NCI-H2081 (cell line): ENCODE measurements at places on chromosomes 1 and 21.

DNA sequence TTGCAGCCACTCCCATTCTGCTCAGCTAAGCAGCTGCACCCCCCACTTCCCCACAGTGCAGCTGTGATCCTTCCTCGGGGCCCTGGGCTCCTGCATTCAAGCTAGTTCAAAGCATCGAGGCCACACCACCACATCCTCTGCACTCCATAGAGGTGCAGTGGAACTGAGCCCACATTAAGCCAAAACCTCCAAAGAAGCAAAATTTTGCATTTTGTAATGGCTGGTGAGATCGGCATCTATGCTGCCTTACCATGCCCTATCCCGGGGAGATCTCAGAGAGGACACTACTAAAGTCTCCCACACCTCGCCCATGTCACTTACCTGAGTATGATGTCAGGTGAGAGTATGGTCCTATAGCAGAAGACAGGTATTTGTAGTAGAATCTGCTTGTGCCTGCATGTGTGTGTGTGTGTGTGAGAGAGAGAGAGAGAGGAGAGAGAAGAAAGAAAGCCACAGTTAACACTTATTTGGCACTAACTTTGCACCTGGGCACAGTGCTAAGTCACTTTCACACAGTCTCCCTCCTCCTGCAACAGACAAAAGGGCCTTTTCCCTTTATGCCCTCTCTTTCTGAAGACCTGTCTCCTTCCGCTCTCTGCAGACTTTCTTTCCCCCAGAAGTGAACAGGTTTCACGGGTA, 89.8 kb downstream of the KIF14 start:
- DNase-seq: no peak

- DNase-seq: no peak
Observed at GRCh38 chr1:169487561-169487960, 1.8 kb upstream of the SLC19A2 start.

DNA sequence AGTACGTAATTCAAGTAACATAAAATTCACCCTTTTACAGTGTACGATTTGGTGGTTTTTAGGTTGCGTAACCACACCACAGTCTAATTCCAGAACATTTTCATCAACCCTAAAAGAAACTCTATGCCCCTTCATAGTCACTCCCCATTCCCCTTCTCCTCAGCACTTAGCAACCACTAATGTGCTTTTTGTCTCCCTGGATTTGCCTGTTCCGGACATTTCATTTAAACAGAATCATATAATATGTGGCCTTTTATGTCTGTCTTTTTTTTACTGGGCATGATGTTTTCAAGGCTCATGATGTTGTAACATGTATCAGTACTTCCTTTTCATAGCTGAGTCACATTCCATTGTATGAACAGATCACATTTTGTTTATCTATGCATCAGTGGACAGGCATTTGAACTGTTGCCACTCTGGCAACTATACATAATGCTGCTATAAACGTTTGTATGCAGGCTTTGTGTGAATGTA, 20.8 kb downstream of the OBSCN start:
- DNase-seq: no peak

DNA sequence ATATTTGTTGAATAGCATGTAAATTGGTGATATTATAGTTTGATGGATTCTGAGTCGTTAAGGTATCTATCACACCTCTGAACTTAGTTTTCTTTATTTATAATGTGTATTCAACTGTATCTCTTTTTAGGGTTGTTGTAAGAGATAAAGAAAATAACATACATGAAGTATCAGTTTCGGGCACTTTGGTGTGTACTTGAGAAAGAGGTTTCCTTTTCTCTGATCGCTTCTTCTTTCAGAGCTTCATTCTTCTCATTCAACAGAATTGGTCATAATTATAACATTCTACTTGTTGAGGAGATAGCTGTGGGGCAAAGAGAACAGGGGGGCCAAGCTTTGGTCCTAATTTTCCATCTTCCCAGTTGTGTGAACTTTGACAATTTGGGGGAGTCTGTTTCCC, 508.0 kb downstream of the PLPP3 start:
- no peak for DNase-seq

DNA sequence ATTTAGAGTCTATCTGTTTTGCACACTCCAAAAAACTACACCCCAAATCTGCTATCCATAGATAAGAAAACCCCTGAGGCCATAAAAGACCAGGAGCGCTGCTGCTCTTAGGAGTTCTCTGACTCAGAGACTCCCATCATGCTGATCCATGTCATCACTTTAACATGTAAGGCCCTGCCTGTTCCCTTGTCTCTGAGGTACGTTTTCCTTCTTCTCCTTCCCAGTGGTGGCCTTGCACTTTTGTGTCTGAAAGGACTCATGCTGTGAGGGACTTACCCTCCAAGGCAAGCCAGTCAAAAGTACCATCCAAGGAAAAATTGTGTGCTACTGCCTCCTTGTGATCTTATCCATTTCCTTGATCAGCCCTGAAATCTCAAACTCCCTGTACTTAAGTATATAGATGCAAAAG, 427.4 kb upstream of the NCAM2 start:
- peak; percentile 19 for DNase-seq

DNA sequence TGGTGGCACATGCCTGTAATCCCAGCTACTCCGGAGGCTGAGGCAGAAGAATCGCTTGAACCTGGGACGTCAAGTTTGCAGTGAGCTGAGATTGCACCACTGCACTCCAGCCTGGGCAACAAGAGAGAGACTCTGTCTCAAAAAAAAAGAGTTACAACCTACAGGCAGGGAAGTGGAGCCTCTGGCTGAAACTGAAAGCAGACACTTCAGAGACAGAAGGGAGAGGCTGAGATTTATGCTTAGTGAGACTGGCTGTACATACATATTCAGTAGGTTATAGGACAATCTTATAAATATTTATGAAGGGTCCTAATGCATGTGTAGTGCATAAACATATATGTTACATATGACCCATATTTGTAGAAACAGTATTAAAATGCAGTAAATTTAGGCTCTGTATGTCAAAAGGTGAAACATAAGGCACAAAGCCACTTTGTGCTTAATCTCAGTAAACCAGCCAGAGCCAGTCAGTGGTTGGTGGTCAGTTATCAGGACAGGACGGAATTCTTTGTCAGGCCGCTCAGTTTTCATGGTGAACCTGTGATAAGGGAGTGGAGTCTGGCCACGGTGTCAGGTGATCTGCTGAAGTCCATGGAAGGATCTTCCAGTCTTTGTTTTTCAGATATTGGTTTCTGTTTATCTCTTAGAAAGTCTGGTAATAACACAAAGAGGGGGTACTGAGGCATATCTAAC, 13.7 kb downstream of the RHEX start:
- DNase-seq: no peak

GRCh38 chr1:83692524-83693381, 306.2 kb downstream of the TTLL7 start:
- DNase-seq: peak; percentile 69

DNA sequence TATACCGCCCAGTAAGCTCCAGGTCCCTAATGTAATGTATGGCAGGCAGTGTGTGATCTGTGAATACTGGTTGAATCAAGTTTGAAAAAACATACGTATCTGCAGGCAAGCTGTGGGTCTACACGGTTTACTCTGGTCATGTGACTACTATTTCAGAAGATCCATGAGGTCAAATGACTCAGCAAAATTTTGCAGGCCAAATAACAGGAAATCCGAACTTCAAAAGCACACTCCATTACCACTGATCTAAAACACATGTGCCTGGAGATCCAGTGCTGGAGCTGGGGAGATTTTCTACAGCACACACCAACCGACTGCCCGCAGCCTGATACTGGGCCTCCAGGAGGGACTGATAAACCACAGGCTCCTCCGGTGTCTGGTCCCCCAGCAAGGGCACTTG, 64.5 kb upstream of the SLC44A3 start:
- DNase-seq: no peak

- no peak for DNase-seq
Observed at GRCh38 chr21:35377505-35378090, 328.5 kb upstream of the RUNX1 start.

GRCh38 chr1:117627546-117628130, 21.8 kb downstream of the TENT5C start:
- DNase-seq: peak; percentile 6

DNA sequence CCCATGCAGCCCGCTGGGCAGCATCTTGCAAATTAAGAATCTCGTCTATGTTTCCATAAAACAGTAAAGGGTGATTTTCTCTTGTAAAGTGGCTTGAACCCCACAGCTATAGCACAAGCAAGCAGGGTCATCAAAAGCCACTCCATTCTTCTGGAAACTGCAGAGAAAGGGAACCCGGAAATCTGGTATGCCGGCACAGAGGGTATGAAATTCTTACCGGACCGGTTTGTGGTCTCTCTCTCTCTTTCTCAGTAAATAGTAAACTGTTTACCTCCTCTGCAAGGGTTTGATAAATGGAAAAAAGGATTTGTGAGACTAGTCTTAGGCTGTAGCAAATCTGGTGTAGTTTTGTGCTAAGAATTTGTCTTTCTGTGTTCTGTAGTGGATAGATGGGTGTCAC, 2.7 kb upstream of the ADSS2 start:
- DNase-seq: no peak

DNA sequence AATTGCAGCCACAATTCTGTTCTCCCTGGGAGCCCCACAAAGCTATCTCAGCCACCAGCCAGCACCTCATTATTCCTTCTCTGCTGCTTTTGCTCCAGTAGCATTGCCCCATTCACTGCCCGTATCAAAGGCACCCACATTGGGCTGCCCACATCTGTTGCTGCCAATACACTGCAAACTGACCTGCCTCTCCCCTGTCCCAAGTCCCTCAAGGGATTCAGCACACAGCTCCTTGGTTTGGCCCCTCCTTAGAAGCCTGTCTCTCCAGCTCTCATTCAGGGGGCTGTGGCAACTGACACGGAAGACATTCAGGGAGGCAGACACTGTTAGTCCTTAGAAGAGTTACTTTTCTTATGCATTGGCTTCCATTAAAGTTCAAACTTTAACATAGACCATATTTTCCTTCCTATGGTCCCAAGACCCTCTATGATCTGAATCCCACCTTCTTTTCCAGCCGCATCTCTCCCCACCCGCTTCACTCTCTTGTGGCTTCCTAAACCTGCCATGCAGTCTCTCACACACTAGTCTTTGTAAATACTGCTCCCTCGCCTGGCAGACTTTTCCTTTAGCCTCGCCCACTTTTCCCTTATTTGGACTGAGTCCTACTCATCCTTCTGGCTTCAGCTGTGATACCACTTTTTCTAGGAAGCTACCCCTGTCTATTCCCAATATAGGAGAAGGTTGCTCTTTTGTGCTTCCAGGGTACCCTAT, 19.3 kb upstream of the KLHDC8A start:
- DNase-seq: no peak

GRCh38 chr1:22326931-22327330, 124.7 kb upstream of the ZBTB40 start:
- DNase-seq: no peak

GRCh38 chr1:7526867-7527732, 244.0 kb upstream of the VAMP3 start:
- no peak for DNase-seq

DNA sequence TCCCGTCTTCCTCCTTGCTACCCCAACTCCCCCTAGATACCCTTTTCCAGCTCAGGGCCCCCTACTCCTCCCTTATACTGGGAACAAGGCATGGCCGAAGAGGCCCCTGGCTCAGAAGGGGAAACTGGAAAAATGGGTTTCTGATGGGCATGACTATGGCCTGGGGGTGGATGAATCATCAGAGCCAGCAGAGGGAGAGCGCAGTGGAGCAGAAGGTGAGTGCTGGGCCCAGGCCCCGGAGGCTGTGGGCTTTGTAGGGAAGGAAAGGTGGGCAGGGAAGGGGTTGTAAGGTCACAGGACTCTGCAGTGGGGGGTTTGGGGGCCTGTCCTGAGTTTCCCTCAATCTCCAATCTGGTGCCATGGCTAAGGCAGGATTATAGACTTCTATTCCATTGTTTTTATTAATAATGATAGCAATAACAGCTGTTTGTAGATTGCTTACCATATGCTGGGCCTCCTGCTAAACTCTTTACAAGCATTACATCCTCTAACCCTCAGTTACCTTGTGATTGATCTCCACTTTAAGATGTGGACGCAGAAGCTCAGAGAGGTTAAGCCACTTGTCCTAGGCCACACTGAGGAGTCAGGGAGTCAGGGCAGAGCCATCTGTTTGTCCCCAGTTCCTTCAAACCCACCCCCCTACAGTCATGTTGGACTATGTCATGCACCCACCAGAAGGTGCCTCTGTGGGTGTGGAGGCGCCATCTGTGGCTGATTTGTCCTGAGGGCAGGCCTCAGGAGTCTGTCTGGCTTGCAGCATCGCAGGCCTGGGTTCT, 36.2 kb upstream of the ZNF362 start:
- DNase-seq: no peak

GRCh38 chr1:226100436-226101391, 38.2 kb downstream of the H3-3A start:
- DNase-seq: peak; percentile 65

- DNase-seq: no peak
Observed at GRCh38 chr1:43819357-43819756, 112.0 kb downstream of the ST3GAL3 start.

- DNase-seq: no peak
Observed at GRCh38 chr1:164361927-164362326, 197.1 kb upstream of the PBX1 start.

DNA sequence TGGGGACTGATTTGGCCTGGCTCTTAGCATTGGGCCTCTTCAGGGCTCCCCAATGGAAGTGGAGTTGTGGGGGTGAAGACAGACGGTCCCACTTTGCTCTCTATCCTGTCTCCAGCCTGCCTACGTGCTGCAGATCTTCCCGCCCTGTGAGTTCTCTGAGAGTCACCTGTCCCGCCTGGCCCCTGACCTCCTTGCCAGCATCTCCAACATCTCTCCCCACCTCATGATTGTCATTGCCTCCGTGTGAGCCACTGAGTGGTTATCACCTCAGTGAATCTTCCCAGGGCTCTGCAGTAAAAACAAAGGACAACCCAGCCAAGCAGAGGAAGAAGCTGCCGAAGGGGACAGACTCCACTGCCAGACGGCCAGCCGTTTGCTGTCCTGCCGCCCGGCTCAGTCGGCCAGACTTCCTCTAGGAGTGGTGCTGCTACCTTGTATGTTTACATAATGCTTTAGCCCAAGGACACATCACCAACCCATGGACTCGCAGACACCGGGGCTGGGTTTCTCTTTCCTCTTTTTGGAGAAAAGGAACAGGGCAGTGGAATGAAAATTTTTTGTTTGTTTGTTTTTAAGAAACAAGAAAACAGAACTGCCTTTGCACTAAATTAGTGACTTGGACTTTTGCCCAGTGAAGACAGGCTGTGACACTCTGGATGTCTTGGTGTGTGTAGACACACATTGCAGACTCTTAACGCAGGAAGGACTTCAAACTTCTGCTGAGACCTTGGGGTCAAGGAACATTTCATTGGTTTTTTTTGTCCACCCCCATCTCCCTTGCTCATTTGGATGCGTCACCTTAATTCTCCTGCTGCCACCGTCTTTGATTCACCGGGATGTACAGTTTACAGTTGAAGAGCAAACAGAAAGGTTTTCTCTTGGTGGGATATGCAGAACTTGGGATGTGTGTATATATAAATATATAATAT, 36.5 kb downstream of the ZBTB17 start:
- no peak for DNase-seq

GRCh38 chr1:83058327-83058726, 940.6 kb downstream of the TTLL7 start:
- DNase-seq: no peak

- DNase-seq: no peak
Observed at GRCh38 chr1:189033169-189033568, 1444.5 kb downstream of the BRINP3 start.

- no peak for DNase-seq
Observed at GRCh38 chr1:70441392-70442035, 30.4 kb downstream of the CTH start.

GRCh38 chr1:244214009-244214967, 163.2 kb downstream of the ZBTB18 start:
- no peak for DNase-seq
